ENCODE measurements at places on chromosomes 2 and 18. TPM values are rescaled to one million over a fixed set of nuclear protein-coding genes. Genes with fewer than 3 reads are reported as not detected.

CAPN10 gene
- total RNA-seq = 31.2 TPM

IL36B gene
- not detected for total RNA-seq

SLC9A4 gene
- total RNA-seq = not detected

SERPINB2 gene
- total RNA-seq = not detected

RIT2 gene
- 9.5 TPM for total RNA-seq

MC2R gene
- not detected for total RNA-seq

CMPK2 gene
- total RNA-seq = 7.0 TPM

MC5R gene
- total RNA-seq = 3.4 TPM

GPR75 gene
- 20.9 TPM for total RNA-seq
